ENCODE measurements at places on chromosomes 13 and 19.

DNA sequence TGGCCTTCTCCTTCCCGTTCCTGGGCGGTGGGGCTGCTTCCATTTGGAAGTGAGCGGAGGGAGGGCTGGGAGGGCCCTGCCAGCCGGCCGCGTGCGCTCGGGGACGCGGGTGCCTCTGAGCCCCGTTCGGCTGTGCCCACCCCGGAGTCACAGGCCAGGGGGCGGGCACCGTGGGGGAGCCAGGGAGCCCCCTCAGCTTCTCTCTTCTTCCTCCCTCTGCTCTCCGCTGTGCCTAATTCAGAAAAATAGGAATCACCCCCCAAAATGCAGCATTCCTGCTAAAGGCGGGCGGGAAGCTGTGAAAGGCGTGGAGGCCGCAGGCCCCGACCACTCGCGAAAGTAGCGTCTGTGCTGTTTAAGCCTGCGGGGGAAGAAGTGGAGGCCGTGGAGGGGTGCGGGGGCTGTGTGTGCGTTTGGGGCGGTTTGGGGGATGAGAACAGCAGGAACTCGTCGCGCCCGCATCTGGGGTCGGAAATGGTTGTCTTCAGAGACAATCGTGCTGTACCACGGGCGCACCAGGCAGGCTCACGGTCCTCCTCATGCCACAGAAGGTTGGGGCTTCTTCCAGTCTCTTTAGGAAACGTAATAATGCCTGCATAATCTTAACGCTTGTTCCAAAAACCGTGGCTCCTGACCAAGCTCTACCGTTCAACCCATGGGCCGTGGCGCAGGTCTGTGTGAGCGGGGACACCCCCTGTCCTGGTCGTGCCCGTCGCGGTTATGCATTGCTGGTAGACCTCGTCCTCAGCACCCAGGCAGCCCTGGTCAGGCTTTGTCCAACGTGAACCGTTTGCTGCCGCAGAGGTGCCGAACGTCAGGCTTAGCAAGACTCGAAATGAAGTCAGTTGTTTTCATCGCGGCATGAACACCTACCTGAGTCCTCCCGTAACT is 110.4 kb upstream of the SOX1 start:
- DNase-seq: no peak

DNA sequence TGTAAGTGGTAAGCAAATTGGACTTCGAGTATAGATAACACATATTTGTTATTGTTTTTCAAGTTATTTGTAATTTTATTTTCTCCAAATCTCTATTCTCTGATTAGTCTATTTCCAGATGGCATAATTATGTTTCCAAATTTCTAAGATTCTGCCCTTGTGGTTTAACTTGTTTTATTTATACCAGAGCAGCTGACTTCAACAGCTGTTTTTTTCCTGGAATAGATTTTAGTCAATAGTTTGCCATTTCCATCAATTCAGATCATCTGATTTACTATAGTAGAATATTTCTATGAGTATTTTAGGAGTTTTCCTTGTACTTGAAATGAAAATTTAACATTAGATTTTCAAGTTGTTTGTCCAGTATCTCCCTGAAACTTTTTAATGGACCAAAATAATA is 848.7 kb upstream of the MIR17HG start:
- no peak for DNase-seq

DNA sequence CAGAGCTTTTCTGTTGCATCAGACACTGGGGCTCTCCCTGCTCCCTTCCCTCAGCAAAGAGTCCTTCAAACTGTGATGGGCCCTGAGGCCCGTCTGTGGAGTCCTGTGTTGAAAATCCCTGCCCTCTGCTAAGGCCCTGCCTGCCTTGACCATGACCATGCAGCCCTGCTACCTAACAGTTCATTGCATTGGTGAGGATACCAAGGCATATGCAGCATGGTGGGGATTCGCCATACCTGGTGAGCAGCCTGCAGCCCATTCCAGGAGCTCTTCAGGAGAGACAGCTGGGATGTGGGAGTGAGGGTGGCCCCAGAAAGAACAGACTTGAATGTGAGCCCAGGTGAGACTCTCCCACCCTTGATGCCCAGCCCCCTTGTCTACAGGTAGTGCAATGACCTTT is 70.6 kb upstream of the GSX1 start:
- no peak for DNase-seq

DNA sequence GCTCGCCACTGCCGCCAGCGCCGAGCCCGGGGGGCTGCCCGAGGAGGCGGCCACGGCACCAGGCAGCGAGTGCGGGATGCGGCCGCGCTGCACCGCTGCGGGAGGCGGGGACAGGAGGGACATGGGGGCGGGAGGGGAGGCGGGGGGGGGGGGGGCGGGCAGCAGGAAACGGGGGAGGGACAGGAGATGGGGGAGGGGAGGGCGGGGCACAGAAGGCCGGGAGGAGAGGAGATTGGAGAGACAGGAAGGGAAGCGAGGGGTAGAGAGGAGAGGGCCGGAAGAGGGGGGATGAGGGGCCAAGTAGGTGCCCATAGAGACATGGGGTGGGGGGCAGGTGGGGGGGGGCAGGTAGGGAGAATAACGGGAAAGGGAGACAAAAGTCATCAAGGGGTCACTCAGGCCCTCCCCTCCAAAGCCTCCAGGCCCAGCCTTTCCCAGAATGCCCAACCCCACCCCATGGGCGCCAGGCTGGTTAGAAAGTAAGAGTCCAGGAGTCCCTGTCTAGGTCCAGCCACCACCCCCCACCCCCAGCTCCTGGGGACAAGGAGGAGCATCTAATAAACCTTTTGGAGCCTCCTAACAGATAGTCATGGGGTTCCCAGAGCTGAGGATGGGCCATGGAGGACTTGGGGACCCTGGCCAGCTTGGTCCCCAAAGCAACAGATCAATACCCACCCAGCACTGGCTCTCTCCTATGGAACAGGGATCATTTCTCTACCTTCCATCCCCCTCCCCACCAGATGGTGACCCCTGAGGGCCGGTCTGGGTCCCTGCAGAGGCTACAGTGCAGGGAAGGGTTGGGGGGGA is 9.5 kb downstream of the NR2F6 start:
- DNase-seq: no peak

GRCh38 chr13:23699271-23699670 is 129.1 kb downstream of the TNFRSF19 start:
- DNase-seq: no peak

DNA sequence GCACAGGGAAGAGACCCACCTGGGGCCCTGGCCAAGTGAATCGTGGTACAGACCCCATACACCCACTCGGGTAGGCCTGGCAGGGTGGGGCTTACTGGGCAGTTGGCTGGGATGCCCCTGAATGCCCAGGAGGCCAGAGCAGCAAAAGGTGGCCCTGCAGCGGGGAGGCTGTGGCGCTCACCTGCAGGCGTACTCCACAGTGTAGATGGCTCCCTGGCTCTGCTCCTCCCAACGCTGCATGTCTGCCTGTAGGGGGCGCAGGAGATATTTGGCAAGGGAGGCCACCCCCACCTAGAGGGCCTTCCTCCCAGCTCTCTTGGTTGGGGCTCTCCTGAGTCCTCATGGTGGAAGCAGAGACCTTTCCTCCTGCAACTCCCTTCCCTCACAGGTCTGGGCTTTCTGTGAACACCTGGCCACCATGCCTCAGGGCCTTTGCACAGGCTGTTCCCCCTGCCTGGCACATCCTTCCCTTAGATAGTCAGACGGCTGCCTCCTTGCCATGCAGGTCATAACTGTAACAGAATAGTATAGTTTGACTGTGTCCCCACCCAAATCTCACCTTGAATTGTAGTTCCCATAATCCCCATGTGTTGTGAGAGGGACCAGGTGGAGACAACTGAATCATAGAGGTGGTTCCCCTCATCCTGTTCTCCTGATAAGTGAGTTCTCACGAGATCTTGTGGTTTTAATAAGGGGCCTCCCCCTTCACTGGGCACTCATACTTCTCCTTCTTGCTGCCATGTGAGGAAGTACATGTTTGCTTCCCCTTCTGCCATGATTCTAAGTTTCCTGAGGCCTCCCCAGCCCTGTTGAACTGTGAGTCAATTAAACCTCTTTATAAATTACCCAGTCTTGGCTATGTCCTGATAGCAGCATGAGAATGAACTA is 5.9 kb downstream of the BORCS8 start:
- no peak for DNase-seq

DNA sequence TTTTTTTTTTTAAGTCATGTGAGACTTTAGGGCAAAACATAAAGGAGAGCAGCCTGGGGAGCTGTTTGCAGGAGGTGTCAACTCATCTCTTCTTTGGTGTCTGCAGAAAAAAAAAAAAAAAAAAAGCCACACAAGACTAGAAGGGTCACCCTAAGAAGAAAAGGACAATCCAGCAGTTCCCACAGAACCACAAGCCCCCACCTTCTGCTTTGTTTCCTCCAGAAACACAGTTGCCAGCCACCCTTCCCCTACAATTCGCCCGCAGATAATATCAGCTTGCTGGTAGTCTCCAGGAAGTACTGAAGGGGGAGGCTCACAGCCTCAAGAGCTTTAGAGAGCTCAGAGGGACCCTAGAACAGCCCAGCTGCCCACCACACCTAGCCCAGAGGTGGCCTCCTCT is 22.3 kb upstream of the ZBTB7A start:
- no peak for DNase-seq

DNA sequence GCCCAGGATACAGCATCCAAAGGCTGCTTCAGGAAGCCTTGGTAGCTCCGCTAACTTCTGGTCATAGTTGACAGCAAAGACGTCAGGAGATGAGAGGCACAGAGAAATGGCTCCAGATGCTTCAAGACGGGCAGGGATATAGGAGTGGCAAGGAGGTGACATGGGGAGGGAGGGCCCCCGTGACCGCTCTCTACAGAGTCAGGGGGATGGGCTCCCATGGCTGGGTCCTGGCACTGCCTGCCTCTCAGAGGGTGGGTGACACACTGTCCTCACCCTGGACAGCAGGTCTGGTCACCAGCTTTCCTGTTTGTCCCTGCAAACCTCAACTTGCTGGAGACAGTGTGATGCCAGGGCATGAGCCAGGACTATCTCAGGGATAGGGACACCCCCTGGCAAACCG is 10.3 kb upstream of the ZNF14 start:
- no peak for DNase-seq

- no peak for DNase-seq
These were observed 36.5 kb downstream of the GTF2F2 start for GRCh38 chr13:45156565-45157361.

- DNase-seq: no peak
These were observed 9.8 kb downstream of the BICRA start for GRCh38 chr19:47618771-47619170.

- no peak for DNase-seq
These were observed 14.4 kb downstream of the RGCC start for GRCh38 chr13:41471785-41472184.

- DNase-seq: peak; percentile 22
These were observed 333.4 kb downstream of the ITGBL1 start for GRCh38 chr13:101785858-101786257.

DNA sequence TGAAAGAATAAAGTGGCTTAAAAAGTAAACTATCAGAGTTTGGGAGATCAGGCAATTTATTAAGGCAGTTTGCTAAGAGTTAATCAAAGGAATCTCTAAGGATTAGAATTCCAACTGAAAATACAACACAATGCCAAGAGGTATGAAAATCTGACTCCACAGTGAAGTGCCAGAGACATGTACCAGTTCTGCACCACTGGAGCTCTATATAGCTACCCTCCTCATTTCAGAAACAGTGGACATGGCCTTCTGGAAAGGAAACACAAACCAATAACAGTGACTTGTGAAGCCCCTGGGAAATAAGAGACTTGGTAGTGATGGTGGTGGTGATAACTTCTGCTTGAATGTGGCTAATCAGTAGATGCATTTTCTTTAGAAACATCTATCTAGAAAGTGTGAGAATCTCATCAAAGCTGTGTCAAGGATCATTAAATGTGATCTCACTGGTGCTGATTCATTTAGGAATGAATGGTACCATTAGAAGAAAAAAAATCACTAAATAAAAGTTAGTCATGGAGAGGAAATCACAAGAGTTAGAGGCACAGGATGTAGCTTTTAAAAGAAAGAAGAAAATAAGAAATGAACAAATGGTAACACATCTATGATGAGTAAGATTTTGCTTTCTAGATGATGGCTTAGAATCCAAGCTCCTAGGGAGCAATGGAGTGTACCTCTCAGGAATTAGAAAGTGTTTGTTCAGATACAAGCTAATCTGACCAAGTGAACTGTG is 20.1 kb upstream of the N4BP2L1 start:
- no peak for DNase-seq

- DNase-seq: no peak
These were observed 181.5 kb downstream of the USP12 start for GRCh38 chr13:26989957-26990713.

DNA sequence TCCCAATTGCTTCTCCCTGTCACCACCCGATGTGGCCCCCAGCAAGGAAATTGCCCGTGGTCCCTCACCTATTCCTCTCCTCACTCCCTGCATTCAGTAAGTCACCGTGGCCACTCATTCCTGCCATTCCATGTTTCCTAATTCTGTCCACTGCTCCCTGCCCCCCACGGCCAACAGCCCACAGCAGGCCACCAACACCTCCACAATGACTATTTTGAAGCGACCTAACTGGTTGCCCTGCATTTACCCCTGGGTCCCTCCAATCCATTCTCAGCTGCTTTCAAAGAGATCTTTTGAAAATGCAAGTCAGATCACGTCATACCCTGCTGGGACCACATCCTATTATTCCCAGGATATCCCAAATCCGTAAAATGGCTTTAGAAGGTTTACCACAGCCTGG is 210.4 kb downstream of the DCLK1 start:
- no peak for DNase-seq

- no peak for DNase-seq
These were observed 287.0 kb downstream of the FGF9 start for GRCh38 chr13:21957833-21958232.

- no peak for DNase-seq
These were observed 15.5 kb upstream of the SPACA4 start for GRCh38 chr19:48591021-48591420.

DNA sequence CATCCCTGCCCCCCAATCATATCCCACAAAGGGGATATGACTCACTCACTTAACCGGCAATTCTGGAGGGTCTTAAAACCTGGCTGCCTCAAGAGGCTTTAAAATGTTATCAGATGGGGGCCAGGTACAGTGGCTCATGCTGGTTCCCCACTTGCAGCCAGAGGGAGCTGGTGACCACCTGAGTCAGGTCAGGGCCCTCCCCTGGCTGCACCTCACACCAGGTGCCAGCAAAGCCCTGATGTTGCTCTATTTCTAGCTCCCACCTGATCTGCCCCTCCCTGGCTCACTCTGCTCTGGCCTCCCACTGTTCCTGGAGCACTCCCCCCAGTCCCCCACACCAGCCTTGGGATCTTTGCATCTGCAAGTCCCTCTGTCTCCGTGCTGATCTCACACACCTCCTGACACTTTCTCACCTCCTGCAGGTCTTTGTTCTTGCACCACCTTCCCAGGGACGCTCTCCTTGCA is 14.2 kb downstream of the HPN start:
- DNase-seq: no peak

DNA sequence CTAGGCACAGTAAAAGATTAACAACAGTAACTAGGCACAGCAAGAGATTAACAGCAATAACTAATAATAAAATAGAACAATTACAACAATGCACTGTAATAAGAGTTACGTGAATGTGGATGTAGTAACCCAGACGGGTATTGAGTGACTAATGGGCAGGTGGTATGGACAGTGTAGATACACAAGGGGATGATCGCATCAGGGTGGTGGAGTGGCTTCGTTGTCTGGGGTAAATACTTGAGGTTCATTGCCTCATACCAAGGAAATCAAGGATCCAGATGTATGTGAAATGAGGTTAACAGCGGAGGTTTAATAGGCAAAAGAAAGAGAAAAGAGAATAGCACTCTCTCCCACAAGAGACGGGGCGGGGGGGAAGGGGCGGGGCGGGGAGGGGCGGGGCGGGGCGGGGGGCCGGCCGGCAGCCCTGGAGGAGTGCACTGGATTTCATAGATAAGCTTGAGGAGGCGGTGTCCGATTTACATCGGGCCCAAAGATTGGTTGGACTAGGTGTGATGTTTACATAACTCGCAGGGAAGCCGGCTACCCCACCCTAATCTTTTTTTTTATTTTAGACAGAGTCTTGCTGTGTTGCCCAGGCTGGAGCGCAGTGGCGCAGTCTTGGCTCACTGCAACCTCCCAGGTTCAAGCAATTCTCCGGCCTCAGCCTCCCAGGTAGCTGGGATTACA is 106.3 kb downstream of the KCTD15 start:
- no peak for DNase-seq

Measured in renal cortex interstitium (tissue), 15 donors.